Activated naive CD4-positive, alpha-beta T cell (primary cell): ENCODE measurements at places on chromosomes 12 and 14.

- DNase-seq = peak; percentile 67
Observed at GRCh38 chr12:47904713-47905709, at the start of gene VDR. Gene VDR (minus strand): TSS chr12:47904994. CDS start chr12:47879113, 25,881 bp downstream.

DNA sequence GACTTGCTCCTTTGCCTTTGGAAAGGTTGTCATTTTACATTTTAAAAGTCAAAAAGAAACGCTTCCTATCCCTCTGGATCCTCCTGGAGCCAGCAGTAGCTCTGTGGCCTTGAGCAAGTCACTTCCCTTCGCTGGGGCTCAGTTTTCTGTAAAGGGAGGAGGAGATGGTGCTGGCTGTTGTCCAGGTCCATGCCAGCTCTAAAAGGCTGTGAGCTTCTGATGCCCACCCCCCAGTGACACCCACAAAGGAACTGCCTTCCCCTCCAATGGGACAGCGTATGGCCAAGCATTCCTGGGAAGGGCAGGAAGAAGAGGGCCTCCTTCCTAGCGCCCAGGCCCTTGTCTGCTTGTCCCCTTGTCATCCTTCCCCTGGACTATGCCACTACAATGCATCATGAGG is 81.5 kb downstream of the NTF3 start:
- DNase-seq = no peak

DNA sequence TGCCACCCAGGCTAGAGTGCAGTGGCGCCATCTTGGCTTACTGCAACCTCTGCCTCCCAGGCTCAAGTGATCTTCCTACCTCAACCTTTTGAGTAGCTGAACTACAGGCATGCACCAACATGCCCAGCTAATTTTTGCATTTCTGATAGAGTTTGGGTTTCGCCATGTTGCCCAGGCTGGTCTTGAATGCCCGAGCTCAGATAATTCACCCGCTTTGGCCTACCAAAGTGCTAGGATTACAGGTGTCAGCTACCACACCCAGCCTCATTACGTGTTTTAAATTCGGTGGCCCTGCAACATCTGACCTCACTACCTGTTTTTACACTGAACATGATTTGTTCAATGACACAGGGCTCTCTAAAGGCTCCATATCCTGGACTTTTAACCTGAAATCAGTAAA is 22.9 kb upstream of the RDH16 start:
- no peak for DNase-seq

DNA sequence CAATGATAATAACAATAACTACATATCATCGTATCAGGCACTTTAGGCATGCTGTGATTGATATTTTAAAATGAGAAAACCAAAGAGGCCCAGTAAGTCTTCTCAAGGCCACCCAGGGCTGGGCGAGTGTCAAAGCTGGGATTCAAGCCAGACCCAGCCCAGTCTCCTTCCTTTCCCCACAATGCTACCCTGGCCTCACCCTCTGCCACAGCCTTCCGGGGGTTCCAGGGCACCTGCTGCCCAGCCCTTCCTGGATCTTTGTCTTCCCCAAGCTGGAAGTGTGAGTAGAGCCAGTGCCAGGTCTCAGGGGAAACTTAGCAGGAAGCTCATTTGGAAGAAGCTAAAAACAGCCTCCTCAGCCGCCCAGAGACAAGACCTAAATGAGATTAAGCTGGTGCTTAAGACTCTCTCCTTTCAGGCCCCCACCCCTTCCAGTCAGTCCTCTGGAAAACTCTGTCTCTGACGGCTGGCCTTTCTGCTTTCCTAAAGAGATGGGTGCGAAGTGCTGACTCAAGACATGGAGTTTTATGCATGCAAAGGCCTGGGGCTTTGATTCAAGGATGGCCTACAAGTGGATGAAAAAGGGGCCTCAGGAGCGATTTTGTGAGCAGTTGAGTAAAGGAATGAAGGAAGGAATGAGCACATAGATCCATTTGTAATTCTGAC is 184.2 kb downstream of the KCNA5 start:
- DNase-seq = no peak

DNA sequence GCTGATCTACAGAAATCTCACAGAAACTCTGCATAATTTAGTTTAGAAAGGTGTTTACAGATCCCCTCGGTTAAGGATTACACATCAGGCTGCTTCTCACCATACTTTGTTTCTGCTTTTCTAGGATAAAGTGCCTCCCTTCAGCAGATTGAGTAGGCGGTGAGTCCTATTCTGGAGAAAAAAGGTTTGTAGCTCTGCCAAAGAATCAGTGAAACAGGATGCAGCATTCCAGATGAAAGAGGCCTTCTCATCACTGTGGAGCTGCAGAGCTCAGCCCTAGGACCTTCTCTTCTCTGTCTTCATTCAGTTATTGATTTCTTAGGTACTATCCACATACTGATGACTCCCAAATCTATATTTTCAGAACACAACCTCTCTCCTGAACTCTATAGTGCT is 155.5 kb upstream of the KRR1 start:
- no peak for DNase-seq

DNA sequence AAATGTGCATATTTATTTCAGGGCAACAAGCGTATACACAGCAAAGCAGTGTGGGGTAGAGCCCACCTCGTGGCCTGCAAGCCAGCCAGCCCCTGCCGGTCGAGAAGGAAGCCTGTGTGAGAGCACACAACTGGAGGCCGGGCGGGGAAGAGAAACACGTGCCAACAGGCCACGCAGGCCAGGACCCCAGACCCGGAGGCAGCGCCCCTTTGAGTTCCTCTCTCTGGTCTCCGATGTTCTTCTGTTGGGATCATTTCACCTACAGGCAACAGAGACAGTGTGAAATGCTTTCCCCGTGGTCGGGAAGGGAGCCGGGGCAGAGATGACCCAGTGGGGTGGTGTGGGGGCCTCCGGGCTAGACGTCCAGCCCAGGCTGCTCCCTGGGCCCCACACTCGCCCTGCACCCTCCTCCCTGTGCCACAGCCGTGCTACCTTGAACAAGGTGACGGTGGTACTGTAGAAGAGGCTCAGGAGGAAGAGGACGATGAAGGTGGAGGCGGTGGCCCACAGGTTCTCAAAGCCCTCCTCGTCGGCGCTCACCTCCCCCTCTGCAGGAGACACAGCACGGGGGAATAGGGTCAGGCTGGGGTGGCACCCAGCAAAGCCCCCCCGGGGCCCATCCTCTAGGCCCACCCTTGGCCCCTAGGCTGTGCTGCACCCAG is 325.5 kb downstream of the TMEM121 start:
- DNase-seq = no peak

DNA sequence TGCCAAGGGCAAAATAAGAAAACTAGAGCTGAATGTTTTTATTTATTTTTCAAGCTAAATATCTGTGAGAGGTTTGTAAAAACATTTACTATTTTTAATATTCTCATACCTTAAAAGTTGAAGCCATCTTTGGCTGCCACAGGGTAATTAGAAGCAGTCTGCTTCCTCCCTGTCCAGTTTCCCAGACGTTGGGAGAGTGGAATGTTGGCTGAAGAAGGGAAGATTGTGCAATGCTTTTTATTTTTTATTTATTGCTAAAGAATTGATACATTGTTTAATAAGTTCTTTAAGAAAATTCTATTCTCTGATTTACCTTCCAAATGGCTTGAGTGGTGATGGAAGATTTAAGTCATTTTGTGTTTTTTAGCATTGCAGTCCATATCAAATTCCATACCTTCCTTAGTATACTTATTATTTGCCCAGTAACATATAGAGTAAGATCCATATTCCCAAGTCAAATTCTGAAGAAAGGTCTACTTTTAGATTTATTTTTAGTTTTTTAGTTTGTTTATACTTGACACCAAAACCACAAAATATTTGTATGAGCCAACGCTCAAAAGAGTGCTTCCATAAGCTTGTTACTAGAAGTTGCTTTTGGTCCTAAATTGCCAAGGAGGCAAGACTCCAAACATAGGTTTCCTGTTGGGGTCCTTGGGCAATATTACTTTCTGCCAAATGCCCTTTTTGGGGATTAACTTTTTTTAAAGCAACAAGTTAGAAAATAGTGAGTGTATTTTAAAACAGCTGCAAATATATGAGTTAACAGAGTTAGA is 124.0 kb upstream of the CPM start:
- no peak for DNase-seq

- no peak for DNase-seq
Observed at GRCh38 chr12:113971392-113971791, 5.3 kb upstream of the RBM19 start.

DNA sequence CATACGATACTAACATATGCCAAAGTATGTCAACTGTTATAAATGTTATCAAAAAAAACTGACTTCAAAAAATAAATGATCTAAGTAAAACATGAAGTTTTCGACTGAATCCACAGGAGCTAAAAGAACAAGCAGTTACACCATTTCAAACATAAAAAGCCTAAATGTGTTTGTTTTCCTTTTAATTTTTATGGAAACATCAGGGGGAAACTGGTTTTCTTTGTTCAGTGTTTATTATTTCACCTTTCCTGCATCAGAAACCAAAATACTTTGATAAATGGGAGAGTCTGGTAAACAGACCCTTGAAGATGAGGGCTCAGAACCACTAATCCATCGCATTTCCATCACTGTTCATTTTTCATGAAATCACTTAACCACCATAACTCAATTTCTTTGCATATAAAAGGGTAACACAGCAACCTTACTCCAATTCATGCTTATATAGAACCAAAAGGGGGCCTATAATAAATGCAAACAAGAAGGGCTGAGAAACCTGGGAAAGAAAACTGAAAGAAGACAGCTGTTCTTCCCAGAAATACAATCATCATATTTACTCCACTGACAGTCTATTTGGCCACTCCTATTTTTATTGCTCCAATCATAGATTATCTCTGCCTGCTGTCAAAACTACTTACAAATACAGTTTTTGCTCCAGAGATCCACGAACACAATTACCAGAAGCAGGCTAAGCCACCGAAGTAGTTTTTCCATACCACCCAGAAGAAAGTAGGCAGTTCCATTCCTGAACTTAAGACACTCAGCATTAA is 17.0 kb downstream of the FGD6 start:
- DNase-seq = no peak

GRCh38 chr14:58296726-58297125 is 1.6 kb upstream of the ARID4A start:
- no peak for DNase-seq

GRCh38 chr12:55629058-55629841 is 7.4 kb upstream of the OR10P1 start:
- no peak for DNase-seq

DNA sequence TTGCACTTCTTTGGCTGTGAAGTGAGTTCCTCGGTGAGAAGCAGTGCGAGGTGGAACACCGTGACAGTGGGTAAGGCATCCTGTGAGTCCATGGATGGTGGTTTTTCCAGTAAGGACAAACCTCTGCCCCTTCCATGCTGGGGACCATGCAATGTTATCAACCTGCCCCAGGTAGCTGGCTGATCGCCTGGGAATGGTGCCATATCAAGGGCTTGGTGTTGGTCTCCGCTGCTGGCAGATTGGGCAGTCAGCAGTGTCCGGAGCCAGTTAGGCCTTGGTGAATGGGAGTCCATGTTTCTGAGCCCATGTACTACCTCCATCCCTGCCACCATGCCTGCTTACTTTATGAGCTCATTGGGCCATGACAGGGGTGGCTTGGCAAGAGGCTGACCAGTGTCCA is 114.7 kb upstream of the C14orf180 start:
- DNase-seq = no peak

- DNase-seq = no peak
Observed at GRCh38 chr14:55109836-55110235, 19.2 kb upstream of the LGALS3 start.

GRCh38 chr12:59491877-59492276 is 104.0 kb upstream of the SLC16A7 start:
- DNase-seq = no peak

GRCh38 chr12:63844391-63845341 is at the start of gene SRGAP1:
Gene SRGAP1 (plus strand): TSS chr12:63844700. CDS start chr12:63844817, 117 bp downstream.
- DNase-seq = no peak

DNA sequence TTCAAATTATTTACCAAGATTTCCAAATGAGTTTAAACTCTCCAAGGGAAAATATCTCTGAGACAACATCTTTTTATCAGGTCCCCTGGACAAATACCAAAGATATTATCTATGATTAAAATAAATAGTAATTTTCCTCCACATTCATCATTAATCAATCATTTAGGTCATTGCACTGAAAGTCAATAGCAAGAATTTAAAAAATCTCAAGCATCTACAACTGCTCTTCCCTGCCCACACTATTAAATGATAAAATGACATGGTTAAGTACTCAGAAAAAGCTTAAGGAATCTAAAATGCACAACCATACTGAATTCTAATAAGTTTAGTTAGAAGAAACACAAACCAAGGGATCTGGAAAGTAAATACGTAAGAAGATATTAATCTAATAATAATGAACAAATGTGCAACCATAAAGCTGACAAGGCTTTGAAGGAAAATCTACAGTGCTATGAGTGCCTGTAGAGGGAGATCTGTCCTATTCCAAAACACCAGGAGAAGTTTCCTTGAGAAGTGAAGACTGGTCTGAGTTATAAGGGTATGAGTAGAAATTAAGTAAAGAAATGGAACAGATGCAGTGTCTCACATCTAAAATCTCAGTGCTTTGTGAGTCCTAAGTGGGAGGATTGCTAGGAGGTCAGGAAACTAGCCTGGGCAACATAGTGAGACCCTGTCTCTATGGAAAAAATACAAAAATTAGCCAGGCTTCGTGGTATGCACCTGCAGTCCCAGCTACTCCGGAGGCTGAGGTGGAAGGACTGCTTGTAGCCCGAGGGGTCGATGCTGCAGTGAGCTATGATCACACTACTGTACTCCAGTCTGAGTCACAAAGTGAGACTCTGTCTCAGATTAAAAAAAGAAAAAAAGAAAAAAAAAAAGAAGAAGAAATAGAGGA is 19.2 kb downstream of the INTS13 start:
- no peak for DNase-seq

- DNase-seq = no peak
Observed at GRCh38 chr12:1926251-1926657, 7.8 kb upstream of the CACNA2D4 start.

DNA sequence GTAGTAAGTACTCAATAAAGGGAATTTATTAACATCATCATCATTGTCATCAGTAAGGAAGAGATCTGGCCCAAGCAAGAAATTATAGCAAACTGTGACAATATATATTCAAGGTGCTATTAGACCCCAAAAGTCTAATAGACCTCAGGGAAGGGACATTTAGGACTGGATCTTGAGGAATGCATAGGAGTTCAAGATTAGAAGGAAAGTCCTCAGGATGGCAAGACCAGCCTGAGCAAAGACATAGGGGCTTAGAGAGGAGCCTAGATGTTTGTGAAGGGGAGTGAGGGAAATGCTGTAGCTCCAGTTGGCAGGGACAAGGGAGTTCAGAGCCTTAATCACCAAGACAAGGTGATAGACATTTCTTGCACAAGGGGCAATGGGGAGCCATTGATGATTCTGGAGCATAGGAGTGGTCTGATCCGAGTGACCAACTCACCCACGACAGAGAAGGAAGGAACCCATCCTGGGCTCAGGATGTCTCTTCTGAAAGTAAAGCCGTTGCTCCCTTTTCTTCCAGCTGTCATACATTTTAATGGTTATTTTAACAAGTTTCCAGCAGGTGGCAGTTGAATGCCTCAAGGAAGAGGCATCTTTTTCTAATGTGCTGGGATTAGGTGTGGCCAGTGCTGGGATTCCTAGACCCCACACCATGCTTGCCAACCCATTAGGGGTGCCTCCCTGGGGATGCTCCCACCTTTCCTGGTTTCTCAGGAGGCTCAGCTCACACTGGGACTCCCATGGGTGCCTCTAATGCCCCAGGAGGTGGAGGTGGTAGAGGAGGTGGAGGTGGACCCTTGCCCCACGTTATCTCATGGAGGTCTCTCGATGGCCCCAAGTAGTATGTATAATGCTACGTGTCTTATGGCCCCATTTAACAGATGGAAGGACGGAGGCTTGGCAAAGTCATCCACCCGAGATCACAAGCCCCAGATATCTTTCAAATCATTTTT is 37.8 kb downstream of the PHETA1 start:
- no peak for DNase-seq
